ENCODE measurements at places on chromosomes 2 and 18.

DNA sequence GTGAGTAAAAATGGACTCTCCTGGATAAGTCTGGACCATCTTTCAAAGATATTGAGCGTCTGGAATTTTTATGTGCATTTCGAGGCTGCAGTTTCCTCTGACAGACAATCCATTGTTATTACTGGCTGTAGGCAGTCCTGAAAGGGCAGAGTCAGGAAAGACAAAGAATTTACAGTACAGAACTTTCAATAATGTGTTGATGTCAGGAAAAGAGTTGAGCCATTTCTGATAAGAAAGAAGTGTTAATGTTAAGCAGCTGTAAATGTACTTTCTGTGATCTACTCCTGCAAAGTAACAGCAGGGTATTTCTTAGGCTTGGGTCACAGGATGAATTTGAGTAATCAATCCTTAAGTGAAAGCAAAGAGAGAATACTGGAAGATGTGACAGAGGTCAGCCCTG lies 29.8 kb downstream of the TSPYL6 start:
- no peak for DNase-seq

- DNase-seq = no peak
Measured at GRCh38 chr2:191352536-191352935, 107.3 kb downstream of the MYO1B start.

- DNase-seq = no peak
Measured at GRCh38 chr2:235498541-235498940, 4.7 kb downstream of the AGAP1 start.

DNA sequence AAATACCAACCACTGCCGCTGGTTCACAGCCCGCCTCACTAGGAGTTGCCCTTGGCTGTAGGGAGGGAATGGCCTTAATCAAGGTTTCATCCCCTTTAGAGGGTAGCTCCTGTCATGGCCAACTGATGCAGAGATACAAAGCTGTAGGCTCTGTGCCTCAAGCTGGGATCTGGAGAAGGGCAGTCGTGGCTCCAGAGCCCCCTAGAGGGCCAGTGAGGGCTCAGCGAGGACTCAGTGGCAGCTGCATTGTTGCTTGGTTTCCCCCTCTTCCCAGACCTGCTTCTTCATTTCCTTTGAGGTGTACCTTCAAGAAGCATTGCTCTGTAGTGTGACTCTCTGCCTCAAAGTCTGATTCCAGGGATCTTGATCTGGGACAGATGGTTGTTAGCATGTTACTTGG lies 302.1 kb downstream of the LPIN1 start:
- DNase-seq = no peak

GRCh38 chr18:50559752-50560680 lies at the start of gene MAPK4:
Gene MAPK4 (plus strand): TSS chr18:50560087. CDS start chr18:50663959, 103,872 bp downstream.
- no peak for DNase-seq
